ENCODE measurements at places on chromosomes 16 and 17.
A peak's percentile ranks its signal among the peaks of the same experiment; 100 is the strongest.

- DNase-seq: no peak
Measured at GRCh38 chr17:19590451-19590850, 56.8 kb downstream of the SLC47A1 start.

- no peak for DNase-seq
Measured at GRCh38 chr17:40059729-40060475, 2.9 kb upstream of the THRA start.

DNA sequence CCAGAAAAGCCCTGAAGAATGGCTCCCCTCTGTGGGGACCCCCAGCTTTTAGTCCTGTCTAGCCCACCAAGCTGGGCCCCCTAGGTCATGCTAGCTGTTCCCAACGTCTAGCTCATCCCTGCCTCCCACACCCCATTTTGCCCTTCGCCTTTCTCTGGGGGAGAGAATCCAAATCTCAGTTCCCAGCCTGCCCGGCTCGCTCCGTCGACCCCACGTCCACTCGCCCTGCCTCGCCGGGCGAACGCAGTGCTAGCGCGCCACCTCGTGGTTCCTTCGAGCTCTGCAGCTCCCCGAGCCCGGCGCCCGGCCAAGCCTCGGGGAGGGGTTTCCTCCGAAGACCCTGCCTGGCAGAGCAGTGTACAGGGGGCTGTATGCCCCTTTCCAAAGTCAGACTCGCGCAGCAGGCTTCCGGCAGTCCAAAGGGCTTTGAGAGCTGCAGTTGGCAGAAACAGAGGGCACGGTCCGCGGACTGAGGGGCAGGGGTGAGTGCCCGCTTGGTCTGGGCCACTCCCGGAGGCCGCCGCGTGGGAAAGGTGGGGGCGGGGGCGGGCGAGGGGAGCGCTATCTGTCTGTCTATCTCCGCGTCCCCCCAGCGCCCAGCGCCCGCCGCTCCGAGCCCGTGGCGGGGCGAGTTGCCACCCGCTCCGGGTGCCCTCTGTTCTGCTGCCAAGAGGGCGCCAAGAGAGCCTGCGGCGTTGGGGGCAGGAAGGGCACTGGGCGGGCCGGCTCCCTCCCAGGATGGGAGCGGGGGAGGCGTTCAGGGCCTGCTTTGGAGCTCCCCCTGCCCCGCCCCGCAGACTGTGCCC lies 1.7 kb upstream of the DLX3 start:
- DNase-seq: peak; percentile 33

GRCh38 chr17:67459985-67460384 lies 82.9 kb downstream of the PITPNC1 start:
- DNase-seq: no peak

DNA sequence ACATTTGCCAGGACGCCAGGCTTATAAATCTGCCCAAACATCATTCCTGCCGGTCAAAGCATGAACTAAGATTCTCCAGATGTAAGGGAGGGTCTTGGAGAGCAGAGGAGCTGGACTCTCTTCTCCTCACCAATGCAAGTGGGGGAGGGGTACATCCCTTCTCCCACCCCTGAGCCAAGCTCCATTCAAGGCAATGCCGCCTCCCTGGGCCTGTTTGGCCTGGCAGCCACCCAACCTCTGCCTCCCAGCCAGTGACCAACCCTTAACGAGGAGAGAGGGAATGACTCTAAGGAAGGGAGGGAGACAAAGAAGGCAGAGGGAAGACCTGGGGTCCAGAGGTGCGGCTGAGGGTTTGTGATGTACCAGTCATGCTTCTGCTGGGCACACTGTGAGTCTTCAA lies 13.8 kb downstream of the C17orf50 start:
- DNase-seq: no peak

DNA sequence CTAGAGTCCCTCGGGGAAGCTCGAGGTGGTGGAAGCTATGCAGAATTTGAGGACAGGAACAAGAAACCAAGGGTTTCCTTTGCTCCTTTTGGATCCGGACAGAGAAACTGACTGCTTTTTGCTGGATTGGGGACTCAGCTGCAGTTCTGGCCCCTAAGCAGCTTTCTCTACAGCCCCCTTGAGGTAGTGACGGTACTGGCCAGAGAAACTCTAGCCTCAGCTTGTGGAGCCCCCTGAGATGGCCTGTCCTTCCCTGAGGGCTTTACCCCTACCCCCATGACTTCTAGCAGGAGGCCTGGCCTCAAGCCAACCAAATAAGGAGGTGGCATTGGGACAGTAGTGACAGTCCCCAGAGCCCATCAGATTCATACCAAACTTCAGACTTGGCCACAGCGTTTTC lies 118.1 kb downstream of the IRX5 start:
- no peak for DNase-seq

DNA sequence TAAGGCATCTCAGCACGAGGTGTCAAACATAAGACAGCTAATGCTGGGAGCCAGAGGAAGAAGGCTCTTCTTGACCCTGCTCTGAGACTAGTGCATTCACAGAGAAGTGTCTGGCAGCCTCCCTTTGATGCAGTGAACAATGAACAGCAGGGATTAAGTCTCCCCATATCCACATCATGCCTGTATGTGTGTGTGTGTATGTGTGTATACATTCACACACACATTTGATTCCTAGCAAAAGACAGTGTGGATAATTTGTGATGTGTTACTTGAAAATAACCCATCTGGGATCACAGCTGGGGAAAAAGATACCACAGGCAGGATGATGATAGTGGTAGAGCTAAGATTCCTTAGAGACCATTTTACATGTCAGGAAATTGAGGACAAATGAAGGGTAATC lies 485.9 kb upstream of the GOT2 start:
- no peak for DNase-seq

Measured in mesenchymal stem cell (in vitro differentiated cells and primary cell).